EL (cell line): ENCODE measurements at places on chromosomes 1 and 21.

DNA sequence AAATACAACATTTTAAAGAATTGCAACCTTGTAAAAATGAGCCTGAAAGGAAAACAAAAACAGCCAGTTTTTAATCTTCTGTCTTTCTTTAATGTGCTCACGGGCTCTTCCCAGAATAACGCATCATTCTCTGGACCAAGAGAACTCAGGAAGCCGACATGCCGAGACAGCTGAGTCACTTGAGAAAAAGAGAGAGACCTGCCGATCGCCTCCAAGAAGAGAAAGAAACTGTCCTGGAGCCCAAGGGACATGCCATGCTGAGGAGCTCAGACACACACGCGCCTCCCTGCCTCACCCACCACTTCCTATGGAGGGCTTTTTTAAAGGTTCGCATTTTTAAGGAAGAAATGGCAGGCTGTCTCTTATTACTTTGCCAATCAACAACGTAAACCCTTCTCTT, 176.4 kb downstream of the ZNF281 start:
- peak; percentile 80 for DNase-seq

DNA sequence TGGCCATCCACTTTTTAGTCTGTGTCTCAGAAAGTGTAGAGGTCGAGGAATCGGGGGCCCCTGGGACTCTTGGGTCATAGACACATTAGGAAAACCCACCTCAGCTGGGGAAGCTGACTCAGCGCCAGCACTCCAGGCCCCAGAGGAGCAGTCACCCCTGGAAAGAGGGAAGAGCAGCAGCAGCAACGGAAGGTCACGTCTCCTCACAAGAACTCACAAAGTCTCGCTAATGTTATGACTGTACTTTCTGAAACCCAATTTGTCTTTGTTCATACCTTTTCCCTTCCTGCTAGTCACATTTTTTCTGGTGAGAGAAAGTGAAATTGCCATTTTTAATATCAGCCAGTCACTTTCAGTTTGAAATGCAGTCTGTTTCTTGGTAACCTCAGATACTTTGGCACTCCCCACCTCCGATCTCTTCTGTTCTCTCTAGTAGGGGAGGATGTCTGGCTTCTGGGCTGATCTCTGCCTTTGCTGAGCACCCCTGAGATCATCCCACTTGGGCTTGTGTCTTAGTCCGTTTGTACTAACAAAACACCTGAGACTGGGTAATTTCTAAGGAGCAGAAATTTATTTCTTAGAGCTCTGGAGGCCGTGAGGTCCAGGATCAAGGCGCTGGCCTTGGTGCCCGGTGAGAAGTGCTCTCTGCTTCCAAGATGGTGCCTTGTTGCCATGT, 6.0 kb upstream of the NLRP3 start:
- DNase-seq: no peak

GRCh38 chr1:15173863-15174614, 20.5 kb downstream of the TMEM51 start:
- no peak for DNase-seq

- DNase-seq: no peak
These were observed 39.8 kb upstream of the CFAP126 start for GRCh38 chr1:161407451-161407985.

DNA sequence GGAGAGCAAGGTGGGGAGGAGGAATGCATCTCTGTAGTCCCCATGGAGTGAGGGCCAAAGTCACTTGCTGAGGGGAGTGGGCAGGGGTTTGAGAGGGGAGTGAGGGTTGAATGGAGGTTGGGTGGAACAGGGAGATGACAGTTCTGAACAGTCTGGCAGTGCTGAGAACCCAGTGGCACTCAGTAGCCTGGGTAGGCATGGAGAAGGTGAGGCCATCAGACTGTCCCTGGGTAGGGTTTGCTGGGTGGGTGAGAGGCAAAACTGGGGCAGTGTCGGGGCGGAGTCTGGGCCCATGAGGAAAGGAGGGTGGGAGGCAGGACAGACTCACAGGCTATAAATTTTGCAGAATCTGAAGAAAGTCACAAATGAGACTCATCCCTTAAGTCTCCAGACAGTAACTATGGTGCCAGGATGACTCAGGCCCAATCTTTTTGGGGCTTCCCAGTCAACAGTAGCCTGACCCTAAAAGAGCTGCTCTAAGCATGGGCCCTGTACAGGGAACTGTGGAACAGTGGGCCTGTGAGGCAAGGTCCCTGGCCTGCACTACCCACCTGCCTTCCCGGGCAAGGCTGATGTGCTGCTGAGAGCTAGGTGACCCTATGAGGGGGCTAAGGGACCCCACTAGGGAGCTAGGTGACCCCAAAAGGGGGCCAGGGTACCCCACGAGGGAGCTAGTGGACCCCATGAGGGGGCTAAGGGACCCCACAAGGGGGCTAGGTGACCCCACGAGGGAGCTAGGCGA, 51.0 kb upstream of the DMRTB1 start:
- peak; percentile 65 for DNase-seq

- DNase-seq: peak; percentile 77
These were observed 44.5 kb upstream of the CRNN start for GRCh38 chr1:152458384-152459185.

DNA sequence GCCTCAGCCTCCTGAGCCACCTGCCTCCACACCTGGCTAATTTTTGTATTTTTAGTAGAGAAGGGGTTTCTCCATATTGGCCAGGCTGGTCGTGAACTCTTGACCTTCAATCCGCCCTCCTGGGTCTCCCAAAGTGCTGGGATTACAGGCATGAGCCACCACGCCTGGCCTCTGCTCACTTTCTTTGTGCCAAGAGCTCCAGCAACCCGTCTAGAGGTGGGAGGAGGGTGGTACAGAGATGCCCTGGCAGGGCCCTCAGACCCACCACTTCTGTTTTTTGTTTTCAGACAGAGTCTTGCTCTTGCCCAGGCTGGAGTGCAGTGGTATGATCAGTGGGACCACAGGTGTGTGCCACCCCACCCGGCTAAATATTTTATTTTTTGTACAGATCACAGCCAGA, 6.9 kb upstream of the SYNC start:
- no peak for DNase-seq
